ENCODE measurements at places on chromosomes 5 and 9.
A peak's percentile ranks its signal among the peaks of the same experiment; 100 is the strongest.

GRCh38 chr5:169307646-169308045 is 6.7 kb upstream of the SLIT3 start:
- no peak for DNase-seq

DNA sequence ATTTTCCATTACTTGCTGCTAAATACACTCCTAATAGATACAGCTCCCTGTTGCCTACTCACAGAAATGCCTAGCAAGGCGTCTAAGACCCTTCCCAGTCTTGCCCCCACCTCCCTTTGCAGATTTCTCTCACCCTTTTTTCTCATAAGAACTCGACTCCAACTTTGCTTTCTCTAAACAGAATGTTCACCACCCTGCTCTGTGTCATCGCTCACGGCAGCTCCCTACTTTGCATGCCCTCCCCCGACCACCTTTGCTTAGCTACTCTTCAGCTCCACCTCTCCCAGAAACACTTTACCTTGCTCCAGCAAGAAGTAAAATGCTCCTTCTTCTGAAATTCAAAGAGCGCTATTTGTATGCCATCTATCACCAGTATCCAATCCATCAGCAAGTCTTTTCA is 15.2 kb upstream of the PPP1R2B start:
- no peak for DNase-seq

DNA sequence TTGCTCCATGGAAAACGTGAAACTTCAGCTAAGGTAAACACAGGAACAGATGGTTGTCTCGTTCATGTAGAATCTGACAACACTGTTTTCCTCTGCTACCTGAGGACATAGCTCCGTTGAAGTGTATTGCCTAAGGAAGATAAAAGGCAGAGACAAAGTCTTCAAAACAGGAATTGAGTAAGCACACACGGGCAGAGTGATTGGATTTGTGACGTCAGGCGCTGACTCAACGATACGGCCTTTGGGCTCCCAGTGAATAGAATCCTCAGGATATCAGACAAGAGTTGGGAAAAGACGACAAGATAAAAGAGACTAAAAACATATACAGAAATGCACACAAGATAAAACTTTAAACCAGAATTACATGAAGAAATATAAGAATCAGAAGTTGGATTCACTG is 787.1 kb upstream of the CTNND2 start:
- DNase-seq = no peak

GRCh38 chr5:125409234-125409860 is 662.9 kb upstream of the ZNF608 start:
- DNase-seq = no peak

GRCh38 chr5:99025298-99026045 is 96.7 kb upstream of the CHD1 start:
- peak; percentile 54 for DNase-seq

DNA sequence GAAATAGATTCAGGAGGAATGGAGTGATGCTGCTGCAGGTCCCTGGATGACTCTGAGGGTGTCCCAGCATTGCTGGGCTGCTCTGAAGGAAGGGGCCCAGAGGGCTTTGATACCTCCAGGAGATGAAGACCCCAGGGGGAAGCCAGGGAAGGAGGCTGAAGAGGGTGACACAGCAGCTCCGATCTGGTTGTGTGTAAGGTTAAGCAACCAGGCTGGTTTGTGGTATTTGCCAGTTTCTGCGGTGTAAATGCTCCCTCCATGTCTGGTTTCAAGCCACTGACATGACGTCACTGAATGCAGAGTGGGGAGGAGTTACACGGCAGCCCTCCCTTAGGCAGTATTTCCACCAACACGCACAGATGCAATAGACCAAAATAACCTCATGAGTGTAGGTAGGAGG is 40.0 kb upstream of the ORM1 start:
- peak; percentile 43 for DNase-seq

DNA sequence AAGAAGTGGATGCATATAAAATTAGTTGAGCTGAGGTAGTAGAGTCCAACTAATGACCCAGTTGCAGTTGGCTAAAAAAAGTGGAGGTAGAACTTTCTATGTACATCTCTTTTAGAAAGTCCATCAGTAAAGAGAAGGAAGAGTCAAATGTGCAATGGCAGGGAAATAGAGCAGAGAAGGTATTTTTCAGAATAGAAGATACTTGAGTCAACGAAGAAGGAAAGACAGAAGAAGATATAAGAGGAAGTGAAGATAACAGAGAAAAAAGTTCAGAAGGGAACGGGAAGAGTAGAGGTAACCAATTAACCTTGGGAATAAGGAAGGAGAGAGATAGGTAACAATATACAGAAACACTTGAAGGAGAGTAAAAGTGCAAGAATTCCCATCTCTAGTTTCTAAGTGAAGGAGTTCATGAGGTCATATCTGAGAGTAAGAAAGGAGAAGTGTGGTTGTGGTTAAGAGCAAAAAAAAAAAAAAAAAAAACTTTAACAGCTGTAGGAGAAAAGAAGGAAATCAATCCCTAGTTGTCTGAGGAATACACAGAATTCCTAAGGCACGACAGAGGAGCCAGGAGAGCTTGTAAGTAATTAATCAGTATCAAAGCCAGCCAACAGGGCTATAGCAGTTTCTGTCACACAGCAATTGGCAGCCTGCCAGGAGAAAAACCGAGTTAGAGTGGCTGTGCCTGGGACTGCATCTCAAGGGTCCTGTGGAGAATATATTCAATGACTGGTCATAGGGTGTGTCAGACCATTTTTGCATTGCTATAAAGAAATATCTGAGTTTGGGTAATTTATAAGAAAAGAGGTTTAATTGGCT is 61.0 kb downstream of the ARL15 start:
- peak; percentile 69 for DNase-seq

GRCh38 chr9:36831381-36832161 is 202.5 kb downstream of the PAX5 start:
- DNase-seq = no peak

- no peak for DNase-seq
These were observed 4.5 kb downstream of the REEP5 start for GRCh38 chr5:112917453-112917995.
